ENCODE measurements at places on chromosomes 11 and 22. TPM values are rescaled to one million over a fixed set of nuclear protein-coding genes. Genes with fewer than 3 reads are reported as not detected.
A peak's percentile ranks its signal among the peaks of the same experiment; 100 is the strongest.

DNA sequence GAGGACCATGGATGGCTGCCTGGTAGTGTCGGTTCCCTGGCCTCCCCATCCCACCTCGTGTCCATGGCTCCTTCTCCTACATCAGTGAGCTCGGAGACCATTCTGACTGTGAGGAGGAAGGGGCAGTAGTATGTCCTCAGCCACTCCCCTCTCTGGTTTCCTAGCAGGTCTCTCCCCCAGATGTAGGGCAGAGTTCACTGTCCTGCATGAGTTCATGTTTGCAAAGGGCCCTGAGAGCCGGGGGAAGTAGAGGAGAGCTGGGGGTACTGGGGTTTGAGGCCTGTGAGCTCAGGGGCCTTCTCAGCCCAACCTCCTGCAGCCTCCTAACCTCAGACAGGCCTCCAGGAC, 18.4 kb upstream of the ST3GAL4 start:
- DNase-seq, result no peak

DNA sequence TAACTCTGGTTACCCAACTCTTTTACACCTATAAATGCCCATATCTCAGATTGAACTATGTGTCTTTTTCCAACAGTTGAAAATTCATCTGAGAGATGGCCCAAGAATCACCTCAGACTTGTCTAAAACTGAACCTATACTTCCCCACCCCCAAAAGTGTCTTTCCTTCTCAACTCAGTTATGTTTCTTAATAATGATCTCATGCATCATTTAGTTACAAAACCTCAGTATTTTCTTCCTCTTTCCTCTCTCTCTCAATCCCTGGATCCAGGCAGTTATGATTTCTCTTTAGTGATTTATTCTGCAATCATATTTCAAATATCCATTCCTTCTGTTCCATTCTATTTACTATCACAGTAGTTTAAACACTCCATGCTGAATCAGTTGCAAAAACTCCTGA, 32.3 kb upstream of the ADSL start:
- DNase-seq, result no peak

KRTAP5-2 gene
- polyA plus RNA-seq, result not detected

GRCh38 chr11:66864172-66864901, 7.5 kb downstream of the LRFN4 start:
- no peak for DNase-seq

- peak; percentile 4 for DNase-seq
Measured at GRCh38 chr11:84289381-84289906, 1003.3 kb upstream of the CCDC90B start.

- no peak for DNase-seq
Measured at GRCh38 chr11:79506734-79507344, 66.0 kb upstream of the TENM4 start.

DNA sequence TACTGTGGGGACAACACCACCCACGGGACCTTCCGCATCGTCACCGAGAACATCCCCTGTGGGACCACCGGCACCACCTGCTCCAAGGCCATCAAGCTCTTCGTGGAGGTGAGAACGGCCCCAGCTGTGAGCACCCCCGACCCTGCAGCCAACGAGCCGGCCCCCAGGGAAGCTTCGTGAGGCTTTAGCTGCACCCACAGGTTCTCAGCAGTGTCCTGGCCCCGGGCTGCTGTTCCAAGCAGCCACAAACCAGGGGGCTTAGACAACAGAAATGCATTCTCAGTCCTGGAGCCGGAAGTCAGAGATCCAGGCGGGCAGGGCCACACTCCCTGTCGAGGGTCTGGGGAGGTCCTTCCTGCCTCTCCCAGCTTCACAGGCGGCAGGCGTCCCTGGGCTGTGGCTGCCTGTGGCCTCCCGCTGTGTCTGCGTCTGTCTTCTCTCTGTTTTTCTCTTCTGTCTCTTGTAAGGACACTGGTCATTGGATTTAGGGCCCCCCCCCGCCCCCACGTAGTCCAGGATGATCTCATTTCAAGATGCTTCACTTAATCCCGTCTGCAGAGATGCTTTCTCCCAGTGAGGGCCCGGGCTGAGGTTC, 12.5 kb downstream of the MUC5B start:
- DNase-seq, result no peak

- peak; percentile 59 for DNase-seq
Measured at GRCh38 chr22:22558972-22559603, at the start of gene PRAME. Gene PRAME, minus strand, starts transcription at chr22:22559265. Its CDS starts 2,433 bp downstream, at chr22:22556832.

- DNase-seq, result no peak
Measured at GRCh38 chr11:86724137-86724536, 51.7 kb upstream of the ME3 start.

DNA sequence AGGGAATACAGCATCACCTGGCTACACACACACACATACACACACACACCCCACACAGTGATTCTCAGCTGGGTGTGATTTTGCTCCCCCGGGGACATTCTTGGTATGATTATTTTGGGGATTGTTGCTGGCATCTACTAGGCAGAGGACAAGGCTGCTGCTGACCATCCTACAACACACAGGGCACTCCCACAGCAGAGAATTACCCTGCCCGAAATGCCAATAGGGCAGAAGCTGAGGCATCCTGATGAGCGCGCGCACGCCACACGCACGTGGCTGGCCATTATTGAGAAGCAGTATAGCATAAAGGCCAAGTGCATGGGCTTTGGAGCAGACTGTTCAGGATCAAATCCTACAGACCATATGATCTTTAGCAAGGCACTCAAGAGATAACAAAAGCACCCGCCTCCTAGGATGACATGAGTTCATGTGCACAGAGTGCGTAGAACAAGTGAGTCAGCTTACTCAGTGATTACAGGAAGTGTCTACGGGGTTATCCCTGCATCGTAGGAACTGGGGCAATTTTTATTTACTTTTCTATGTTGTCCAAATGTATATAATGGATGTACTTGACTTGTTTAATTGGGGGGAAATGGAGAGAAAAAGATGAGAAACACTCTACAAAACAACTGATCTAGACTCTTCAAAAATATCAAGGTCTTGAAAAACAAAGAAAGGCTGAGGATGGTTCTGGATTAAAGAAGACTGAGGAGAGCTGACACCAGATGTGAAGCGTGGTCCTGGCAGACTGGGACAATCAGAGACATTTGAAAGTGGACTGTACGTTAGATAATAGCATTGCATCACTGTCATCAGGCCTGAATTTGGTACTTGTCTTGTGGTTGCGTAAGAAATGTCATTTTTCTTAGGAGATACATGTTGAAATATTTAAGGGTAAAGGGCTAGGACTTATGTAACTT, 7.2 kb upstream of the EHD1 start:
- peak; percentile 85 for DNase-seq

CHADL gene
- 1.4 TPM for polyA plus RNA-seq

DNA sequence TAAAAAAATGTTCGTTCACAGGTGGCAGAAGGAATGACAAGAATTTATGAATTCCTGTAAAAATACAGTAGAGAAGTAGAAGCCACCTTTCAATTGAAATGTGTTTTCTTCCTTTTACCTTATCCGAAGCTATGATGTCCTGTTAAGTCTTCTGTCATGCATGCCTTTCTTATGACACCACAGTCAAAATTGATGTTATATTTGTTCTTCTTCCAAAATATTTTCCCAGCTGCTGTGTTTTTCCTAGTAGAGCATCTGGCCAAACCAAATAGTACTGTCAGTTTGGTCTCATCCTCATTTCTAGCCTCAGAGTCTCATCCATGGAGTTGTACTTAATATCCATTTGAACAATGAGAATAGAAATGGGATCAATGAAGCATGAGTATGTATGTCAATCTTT, 206.1 kb downstream of the PGR start:
- no peak for DNase-seq

TNNT3 gene
- 29.9 TPM for polyA plus RNA-seq

MPZL3 gene
- polyA plus RNA-seq, result 10.2 TPM

GRCh38 chr11:130237282-130238006, 77.3 kb downstream of the ZBTB44 start:
- DNase-seq, result no peak

Data from hepatocyte (in vitro differentiated cells).